NB4 (cell line): ENCODE measurements at places on chromosomes 6 and 20.
A peak's percentile ranks its signal among the peaks of the same experiment; 100 is the strongest.

- no peak for DNase-seq
Observed at GRCh38 chr20:57869951-57870315, 160.1 kb upstream of the PMEPA1 start.

GRCh38 chr20:6768228-6769140, 998 bp downstream of the BMP2 start:
- peak; percentile 78 for DNase-seq

GRCh38 chr6:111805511-111806164, 67.6 kb downstream of the FYN start:
- DNase-seq = peak; percentile 62

- no peak for DNase-seq
Observed at GRCh38 chr6:30913721-30914075, 340 bp upstream of the VARS2 start.

DNA sequence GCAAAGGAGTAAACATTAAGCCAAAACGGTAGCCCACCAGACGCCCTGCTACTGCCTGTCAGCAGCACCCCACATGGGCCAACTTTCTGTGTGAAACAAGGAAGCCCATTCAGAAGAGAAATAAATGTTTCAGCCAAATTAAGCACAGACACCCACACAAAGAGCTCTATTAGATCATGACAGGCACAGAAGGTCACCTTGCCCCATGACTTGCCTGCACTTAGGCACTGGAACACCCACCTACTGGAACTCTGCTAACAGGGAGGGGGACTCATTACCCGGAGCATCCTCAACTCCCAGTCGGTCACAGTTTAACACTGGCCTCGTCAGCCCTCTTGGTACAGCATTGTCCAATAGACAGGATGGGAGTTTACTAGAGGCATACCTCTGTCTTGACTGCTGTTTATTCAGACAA, 31.8 kb downstream of the GFOD1 start:
- no peak for DNase-seq

- DNase-seq = no peak
Observed at GRCh38 chr6:135673501-135674309, 176.2 kb upstream of the AHI1 start.

DNA sequence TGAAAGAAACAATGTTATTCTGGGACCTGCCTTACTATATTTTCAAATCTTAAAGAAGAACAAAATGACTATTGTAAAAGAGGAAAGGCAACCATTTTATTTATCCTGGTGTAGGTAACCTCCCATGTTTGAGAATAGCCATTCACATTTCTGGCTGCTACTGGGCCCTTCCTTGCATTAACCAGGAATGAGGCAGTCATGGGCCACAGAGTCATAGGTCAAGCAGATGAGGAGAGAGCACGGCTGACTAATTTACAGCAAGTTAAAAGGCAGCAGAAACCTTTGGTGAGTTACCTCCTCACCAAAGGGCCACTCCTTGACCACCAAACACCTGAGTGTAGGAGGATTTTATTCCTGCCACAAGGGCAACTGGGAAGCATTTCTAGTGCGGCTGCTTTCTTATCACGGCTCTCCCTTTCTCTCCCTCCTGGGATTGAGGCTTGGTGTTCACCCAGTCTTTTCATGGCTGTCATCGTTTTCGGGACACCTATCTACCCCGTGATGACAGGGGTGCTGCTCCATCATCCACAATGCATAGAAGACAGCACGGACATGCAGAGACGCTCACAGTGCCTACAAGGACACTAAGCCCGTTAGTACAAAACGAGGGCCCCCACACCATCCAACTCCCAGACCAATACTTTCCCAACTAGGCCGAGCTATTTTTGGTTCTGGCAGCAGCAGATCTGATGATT, 4.4 kb upstream of the LAMA4 start:
- no peak for DNase-seq

- DNase-seq = no peak
Observed at GRCh38 chr6:152368751-152369624, 268.2 kb downstream of the SYNE1 start.

DNA sequence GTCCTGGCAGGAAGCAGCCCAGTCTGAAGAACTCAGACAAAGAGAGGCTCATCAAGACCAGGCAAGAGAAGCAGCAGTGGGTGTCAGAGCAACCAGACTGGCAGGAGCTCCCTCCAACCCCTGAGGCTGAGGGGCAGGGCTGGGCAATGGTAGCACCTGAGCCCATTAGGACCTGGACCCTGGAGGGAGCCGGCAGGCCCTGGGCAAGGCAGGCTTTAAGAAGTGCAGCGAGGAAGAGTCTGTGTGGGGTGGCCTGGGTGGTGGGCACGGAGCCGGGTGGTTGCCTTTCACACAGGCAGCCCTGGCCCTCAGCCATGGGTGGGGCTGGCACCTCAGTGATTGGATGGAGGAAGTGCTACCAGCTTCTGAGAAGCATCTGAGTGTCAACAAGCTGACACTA, 33.1 kb upstream of the IRF4 start:
- no peak for DNase-seq

- DNase-seq = no peak
Observed at GRCh38 chr20:23459461-23460150, 6.9 kb upstream of the CST11 start.

- DNase-seq = no peak
Observed at GRCh38 chr20:13295637-13296036, 74.6 kb downstream of the ISM1 start.

GRCh38 chr6:107709341-107709740, 114.8 kb downstream of the SCML4 start:
- DNase-seq = no peak
